Stimulated activated CD8-positive, alpha-beta memory T cell treated with anti-CD3 and anti-CD28 coated beads, Interleukin-4, amount 100 ng/mL, for 1 hour (primary cell): ENCODE measurements at places on chromosomes 12 and 14.

DNA sequence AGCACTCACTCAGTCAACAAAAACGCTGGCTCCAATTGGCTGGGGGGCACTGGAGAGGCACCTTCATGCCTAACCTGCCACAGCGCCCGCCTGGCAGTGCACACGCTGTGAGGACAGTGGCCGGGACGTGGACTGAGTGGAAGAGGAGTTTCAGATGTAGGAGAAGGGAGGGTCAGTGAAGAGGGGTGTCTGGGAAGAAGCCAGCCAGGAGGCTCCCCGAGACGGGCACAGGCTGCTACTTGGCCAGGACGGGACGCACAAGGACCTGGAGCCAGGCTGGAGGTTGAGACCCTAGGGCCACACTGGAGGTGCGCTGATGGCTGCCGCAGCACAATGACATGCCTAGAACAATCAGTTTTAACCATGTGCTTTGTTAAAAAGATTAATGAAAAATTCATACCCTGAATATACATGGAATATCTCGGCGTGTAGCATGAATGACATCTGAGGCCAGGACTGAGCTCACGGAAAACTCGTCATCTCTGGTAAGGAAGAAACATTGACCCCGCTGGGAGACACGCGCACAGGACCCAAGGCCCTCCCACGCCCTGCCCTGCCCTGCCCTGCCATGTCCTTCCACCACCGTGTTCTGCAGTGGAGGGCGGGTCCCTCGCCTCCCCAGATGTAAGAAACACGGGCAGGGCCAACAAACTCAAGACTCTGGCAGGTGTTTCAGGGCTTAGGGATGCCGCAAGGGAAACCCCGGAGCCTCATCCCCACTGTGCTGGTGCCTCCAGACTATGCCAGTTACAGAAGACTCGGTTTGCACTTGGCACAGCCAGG, 25.0 kb downstream of the AMN start:
- no peak for DNase-seq

GRCh38 chr14:28596391-28596790, 170.2 kb upstream of the FOXG1 start:
- DNase-seq = no peak

DNA sequence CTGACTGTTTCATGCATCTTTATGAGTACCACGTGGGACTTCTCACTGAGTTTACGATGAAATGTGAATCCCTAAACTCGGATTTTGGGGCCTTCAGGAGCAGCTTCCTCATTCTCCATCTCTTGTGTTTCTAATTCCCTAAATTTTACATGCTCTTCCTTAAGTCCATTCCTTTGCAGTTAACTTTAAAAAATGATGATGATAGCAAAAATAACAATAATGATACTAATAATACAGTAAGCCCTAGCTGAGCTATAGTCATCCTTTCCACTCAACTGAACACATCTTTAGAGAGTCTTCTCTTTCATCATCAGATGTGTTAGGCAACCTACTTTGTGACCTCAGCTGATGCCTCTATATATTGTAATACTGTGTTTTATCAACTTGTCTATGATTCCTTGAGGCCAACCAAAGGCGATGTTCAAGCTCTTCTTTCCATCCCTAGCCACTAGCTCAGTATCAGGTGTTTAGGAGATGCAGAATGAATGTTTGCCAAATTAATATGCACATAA, 1196.4 kb downstream of the VRK1 start:
- DNase-seq = no peak

DNA sequence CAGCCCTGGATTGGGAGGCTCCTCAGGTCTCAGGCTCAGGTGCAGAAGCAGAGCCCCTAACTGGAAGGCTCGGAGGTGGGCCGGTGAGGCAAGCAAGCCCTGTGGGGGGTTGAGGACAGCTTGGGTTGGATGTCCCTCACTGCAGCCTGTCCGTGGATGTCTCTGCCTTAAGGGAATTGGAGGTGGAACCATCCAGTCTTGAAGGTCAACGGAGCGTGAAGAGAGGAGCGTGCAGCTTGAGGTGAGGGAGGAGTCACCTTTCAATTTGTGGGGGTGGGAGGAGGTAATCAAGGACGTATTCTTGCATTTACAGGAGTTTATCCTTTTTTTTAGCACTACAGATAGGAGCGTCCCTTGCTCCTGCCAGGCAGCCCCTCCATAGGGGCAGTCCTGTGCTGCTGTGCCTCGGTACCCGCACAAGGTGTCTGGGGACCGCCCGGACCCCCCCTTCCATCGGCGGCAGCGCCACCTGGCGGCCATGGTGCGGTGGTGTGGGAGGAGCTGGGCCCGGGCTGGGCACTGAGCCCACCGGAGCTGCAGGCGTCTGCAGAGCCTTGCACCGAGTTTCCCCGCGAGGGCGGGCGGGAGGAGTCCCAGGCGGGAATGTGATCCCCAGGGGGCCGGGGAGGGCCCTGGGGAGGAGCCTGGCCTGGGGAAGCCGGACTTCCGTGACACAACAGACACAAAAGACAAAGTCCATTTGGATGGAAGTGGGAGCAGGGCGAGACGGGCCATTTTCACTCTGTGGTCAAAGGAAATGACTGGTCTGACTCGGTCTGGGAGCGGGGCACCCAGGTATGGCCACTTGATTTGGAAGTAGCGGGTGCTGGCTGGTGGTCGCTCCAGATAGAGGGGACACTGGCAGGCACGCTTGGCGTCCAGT, 864 bp downstream of the DNAJC22 start:
- DNase-seq = peak; percentile 67
